A549 (cell line): ENCODE measurements at places on chromosomes 16 and 17.

GRCh38 chr17:64506201-64506575 is at the start of gene DDX5:
Gene DDX5 (minus strand): TSS chr17:64506289. CDS start chr17:64506119, 170 bp downstream.
- DNase-seq = peak; percentile 99

DNA sequence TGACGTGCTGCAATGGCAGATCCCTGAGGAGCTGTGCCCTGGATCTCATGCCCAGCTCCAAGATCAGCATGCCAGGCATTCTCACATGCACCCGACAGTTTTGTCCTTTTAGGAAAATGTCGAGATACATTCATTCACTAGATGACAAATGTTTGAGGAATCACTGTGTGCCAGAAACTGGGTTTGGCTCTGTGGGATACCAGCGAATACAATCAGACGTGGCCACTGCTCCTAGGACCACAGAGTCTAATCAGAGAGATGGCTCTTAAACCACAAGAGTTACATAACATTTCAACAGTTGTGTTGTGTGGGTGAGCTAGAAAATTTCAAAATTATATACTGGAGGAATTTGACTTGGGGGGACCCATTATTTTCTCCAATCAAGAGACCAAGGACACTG is 579.7 kb downstream of the CDH13 start:
- DNase-seq = no peak

DNA sequence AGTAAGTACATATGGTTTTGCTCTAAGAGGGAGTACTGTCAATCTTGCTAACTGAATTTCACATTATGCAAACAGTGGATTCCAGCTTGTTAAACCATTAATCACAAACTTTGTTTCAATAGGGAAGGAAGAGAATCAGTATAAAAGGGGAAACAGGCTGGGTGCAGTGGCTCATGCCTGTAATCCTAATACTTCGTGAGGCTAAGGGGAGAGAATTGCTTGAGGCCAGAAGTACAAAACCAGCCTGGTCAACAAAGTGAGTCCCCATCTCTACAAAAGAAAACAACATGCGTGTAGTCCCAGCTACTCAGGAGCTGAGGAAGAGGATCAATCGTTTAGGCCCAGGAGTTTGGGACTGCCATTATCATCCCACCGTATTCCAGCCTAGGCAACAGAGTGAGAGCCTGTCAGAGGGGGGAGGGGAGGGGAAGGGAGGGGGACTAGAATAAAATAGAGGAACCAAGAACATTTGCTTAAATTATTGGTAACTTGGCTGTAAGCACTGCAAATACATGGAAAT is 65.7 kb downstream of the FBXL20 start:
- no peak for DNase-seq

- peak; percentile 80 for DNase-seq
These were observed 3.2 kb upstream of the CDK5RAP3 start for GRCh38 chr17:47967607-47968252.

GRCh38 chr17:79515110-79515509 is 95.7 kb downstream of the RBFOX3 start:
- no peak for DNase-seq

DNA sequence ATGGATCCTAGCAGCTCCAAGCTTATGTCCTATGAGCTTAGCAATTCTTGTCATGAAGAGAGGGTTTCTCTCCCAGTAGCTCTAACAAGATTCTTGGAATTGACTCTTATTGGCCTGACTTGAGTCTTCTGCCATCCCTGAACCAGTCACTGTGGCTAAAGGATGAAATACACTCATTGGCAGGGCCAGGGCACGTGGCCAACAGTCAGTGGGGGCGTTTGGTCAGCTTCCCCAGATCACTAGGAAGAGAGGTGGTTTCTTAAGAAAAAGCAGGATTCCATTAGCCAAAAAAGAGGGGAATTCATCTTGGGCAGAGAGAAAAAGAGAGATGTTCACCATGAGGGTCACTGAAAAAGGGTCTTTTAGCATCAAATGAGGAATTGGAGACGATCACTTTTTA is 363.2 kb downstream of the SNX29 start:
- no peak for DNase-seq

GRCh38 chr16:795580-796229 is 4.8 kb downstream of the GNG13 start:
- DNase-seq = peak; percentile 70

GRCh38 chr16:51497541-51498211 is 346.6 kb upstream of the SALL1 start:
- no peak for DNase-seq

DNA sequence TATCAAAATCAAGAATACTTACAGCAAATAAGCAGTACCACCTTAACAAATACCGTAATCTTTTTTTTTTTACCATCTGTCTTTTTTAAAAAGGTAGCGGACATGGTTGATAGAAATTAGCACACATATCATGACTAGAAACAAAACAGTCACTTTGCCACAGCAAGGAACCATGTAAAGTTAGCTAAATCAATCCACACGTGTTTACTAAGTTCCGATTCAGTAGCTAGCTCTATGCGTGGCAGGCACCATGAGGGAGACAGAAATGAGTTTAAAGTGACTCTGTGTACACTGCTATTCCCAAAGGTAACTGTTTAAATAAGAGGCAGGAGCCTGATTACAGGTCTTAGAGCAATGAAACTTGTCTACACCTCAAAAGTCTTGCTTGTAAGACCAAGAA is 108.6 kb downstream of the XYLT1 start:
- DNase-seq = no peak
